ENCODE measurements at places on chromosomes 5 and 9. TPM values are rescaled to one million over a fixed set of nuclear protein-coding genes. Genes with fewer than 3 reads are reported as not detected.
A peak's percentile ranks its signal among the peaks of the same experiment; 100 is the strongest.

DNA sequence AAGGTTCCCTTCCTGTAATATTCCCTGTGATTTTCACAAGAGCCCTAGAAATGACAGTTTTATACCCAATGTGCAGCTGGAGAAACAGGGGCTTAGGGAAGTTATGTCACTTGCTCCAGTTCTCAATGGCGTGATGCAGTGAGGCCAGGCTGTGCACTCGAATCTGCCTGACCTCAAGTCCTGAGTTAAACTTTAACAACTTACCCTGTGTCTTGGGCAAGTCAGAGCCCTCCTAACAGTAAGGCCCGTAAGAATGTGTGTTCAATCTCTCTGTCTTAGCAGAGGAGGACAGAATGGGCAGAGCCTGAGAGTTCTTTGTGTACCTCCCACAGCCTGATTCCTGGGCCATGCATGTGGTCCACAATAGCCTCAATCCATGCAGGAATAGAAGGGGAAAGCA is 181.1 kb downstream of the TRIM32 start:
- DNase-seq: no peak

DNA sequence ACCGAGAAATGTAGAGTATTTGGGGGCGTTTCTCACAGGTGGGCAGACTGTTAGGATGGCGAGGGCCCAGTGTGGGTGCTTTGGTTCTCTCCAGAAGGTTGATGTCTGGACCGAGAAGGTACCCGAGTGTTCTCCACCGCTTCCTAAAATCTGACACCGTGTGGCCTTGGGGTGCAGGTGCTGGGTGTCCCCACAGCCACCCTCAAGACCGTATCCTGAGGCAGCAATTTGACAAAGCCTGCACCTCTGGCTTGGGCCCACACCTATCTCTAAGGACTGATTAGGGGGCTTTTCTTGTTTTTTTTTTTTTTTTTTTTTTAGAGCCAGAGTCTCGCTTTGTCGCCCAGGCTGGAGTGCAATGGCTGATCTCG is 1.3 kb downstream of the PPP1R26 start:
- DNase-seq: no peak

GRCh38 chr5:141559461-141559860 is 59.3 kb downstream of the DIAPH1 start:
- no peak for DNase-seq

- DNase-seq: no peak
Observed at GRCh38 chr9:94779031-94779430, 52.5 kb downstream of the AOPEP start.

DNA sequence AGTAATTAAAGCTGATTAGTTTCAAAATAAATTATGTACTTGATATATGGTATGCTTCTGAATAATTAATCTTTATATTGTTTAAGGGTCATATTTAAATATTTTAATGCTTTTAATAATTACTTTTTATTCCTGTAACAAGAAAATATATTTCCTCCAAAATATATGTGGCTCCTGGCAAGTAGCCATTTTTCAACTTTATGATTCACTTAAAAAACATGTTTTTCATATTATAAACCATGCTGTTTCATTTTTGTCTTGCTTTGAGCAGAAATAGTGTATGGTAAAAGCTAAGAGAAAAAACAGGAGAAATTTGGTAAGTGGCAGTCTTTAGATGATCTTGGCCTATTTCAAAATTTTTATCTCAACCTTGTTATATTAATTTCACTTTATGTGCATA is 14.6 kb downstream of the SPATA9 start:
- DNase-seq: no peak

DNA sequence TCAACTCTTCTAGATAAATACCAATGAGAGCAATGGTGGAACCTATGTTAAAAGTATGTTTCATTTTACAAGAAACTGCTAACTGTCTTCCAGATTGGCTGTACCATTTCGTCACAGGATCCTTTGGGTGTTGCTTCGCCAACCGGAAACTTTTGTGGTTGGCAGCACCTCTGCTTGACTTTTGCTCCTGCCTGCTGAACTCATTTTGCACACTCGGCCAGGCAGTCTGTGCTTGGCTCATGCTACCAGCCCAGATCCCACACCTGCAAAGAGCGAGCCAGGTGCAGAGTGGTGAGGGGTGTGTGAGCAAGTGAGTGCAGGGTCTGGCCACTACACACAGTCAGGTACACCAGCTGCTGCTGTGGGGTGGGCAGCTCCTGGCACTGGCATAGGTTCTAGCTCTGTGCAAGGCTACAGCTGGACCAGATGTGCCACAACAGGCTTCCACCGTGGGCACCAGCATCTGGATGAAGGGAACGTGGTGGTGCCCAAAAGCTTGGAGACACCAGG is 422.3 kb downstream of the PRR16 start:
- no peak for DNase-seq

DNA sequence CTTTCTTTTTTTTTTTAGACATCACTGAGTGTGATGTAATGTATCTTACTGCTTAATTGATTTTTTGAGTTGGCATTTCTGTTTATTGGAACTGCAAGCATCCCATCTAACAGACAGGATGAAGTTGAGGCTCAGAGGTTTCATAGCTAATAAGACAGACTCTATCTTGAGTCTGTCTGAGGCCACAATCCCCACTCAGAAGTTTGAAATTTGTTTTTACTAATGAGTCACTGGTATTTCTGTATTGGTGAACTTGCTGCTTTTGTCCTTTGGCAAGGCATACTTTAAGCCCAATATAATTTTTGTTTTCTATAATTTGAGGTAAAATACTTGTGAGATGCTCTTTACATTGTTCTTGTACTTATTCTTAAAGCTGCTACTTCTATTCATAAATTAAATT is 491.2 kb downstream of the PSAT1 start:
- DNase-seq: no peak

DNA sequence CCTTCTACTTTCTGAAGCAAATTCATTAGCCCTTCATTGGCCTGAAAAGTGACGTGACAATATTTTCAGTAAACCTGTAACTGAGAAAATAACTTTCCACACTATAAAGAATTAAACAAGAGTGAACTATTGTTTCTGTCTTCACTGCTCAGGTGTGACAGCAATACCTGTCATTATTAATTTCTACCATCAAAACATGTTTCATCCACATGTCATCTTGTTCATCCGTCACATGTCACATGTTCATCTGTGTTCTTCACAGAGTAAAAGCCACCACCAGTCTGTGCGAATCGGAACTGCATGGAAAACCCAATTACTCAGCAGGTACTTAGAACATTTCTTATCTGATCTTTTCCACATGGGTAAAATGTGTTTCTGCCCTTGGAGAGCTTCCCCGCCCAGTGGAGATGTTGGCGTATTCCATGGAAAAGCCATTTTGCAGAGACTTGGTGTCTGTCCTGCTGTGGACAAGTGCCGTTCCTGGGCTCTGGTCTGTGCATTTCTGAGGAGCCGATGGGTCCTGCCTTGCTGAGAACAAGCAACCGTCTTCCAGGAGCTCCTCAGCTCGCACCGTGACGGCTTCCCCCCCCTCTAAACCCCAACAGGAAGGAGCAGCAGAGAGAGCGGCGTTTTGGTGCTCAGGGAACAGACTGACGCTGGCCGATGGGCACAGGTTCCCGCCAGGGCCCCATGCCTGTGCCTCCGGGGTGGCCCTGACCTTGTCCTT is 10.6 kb upstream of the EXOC3 start:
- peak; percentile 69 for DNase-seq

DNA sequence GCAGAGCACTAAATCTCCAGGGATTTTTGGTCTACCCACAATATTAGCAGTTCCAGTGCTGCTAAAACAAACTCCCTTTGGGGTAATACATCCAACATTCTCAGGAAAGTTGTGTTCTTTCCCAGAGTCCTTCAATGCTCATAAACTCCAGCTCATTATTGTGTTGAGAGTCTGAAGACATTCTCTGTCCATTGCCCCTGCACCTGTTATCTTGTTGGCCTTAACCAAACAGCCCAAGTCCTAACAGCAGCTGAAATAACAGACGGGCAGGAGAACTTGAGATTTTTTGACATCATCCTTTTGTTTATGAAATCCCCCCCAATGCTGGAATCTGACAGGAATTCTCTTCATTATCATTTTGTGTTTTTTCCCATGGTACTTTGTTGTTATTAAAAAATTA is 110.8 kb downstream of the PAPPA start:
- DNase-seq: no peak

ROR2 gene
- total RNA-seq: 9.5 TPM

HIGD2A gene
- total RNA-seq: 107 TPM

FREM1 gene
- total RNA-seq: 6.4 TPM

PHYHD1 gene
- 13.6 TPM for total RNA-seq

Measured in mesenteric fat pad (tissue), 1 donor.